ENCODE measurements at places on chromosomes 3 and 15.

DNA sequence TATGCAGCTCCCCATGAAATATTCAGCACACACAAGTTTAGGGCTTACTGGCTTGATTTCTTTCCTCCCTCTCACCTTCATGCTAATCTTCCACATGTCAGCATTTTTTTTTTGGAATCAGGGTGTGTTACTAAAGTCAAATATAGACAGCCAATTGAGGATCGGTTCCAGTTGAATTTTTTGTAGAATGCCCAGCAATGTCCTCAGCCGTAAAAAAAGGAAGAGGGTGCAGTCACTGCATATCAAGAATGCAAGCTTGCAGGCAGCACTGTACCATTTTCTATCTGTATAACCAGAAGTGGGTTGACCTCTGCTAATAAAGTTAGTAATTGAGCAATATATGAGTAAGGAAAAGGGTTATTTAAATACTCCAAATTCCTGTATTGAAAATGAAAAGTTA, 51.4 kb upstream of the CHMP2B start:
- peak; percentile 12 for DNase-seq

DNA sequence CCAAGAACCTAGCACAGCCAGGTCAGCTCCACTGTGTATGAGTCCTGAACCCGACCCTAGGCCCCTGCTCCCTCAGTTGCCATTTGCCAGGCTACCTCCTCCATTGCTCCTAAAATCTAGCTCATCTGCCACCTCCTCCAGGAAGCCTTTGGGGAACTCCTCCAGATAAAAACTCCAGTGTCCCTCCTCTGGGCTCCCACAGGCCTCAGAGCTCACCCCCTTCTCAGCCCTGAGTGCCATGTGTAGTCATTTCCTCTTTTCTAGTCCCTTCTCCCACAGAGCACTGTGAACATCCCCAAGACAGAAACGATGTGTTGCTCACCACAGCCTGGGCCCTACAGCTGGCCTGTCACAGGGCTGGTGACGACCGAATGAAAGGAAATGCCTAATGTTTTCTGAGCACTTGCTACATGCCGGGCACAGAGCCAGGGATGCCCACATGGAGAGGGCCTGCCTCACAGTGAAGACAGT, 61.0 kb downstream of the IQSEC1 start:
- DNase-seq = peak; percentile 37

DNA sequence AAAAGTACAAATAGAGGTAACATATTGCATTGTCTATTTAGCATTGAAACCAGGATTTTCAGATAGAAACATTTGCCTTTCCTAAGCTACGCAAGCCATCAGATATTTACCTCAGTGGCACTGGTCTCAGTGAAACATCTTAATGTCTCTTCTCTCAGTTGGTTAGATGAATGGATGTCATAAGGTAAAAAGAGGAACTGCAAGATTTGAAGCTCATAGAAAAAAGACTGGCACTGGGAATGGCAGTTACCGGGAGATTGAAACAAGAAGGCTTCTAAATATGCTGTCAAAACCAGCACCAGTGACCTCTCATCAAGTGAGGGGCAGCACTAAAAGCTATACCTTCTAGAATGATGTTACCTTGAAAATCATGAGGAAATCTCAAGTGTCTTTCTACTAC, 486.4 kb downstream of the FHIT start:
- no peak for DNase-seq

DNA sequence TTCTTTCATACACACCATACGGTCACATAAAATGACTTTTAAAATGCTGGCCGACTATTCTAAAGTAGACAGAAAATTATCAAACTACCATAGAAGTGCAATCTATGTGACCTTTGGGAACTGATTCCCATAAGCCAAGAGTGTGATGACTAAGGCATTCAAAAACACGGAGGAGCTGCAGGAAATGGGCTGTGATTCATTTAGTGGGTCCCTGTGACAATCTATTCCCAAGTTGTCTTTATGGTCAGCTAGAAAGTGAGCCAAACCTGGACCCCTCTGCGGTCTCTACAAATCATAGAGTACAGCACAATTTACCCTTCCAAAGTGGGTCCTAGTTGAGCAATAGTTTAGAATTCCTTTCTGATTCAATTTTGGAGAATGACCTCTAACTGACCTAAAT, 251.5 kb upstream of the CBLB start:
- no peak for DNase-seq

GRCh38 chr15:100261302-100262240, 80.2 kb downstream of the ADAMTS17 start:
- DNase-seq = no peak

DNA sequence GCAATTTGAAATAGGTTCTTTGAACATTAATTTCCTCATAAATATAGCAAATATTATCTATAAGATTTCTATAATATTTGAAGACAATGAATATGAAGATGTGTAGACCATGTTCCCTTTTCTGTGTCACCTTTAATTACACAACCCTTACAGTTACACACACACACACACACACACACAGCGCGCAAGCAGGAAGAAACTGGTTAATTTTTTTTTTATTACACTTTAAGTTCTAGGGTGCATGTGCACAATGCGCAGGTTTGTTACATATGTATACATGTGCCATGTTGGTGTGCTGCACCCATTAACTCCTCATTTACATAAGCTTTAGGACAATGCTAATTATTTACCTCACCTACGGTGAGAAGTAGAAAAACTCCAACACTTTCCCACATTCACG, 122.9 kb downstream of the TPRG1 start:
- DNase-seq = no peak

DNA sequence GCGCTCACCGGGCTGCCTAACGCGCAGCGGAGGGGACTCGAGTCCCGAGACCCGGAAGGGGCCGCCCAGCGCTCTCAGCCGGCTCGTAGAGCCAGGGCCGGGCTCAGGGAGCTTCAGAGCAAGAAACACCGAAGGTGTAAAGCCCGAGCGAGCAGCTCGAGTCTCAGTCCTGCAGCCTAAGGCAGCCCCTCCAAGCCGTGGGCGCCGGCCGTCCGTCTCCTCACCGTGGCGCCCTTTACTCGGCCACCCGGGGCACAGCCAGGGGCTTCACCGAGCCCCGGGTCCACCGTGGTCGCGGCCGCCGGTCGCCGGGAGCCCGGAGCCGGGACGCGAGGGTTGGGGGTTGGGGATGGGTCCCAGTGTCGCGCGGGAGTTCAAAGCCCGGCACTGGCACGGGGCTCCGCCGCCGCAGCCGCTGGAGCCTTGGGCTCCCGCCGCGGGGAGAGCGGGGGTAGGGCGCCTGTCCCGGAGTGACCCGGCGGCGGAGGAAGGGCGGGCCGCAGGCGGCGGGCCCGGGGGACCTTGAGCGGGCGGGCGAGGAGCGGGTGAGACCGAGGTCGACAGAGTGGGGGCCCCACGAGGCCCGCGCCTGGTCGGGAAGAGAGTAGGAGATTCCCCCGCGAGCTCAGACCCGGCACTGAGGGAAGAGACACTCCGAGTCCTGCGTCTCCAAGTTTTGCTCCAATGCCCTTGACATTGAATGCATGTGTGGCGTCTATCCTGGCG, 26.9 kb upstream of the THRB start:
- peak; percentile 82 for DNase-seq

DNA sequence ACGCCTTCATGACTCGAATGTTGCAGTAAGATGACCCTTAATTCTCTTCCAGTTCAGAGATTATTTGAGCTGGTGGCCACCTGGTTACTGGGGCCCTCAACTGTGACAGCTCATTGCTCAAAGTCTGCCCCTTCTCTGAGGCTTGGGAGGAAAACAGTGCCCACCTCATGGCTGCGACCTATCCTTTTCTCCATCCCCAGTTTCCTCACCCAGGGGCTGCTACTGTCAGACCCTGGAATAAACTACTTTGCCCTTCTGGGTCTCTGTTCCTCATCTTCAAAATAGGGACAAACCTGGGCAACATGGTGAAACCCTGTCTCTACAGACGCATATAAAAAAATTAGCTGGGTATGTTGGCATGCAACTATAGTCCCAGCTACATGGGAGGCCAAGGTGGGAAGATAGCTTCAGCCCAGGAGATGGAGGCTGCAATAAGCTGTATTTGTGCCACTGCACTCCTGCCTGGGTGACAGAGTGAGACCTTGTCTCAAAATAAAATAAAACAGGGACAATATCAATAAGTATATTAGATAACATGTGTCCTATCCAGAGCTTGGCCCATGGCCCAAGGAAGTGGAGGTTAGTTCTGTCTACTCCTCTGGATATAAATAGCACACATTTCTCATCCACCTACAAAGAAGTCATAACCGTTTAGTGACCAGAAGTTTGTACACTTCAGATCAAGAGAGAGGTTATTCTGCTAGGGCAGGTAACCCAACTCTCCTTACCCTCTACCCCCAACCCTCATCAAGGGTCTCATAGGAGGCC, 2.2 kb upstream of the RASL12 start:
- no peak for DNase-seq

DNA sequence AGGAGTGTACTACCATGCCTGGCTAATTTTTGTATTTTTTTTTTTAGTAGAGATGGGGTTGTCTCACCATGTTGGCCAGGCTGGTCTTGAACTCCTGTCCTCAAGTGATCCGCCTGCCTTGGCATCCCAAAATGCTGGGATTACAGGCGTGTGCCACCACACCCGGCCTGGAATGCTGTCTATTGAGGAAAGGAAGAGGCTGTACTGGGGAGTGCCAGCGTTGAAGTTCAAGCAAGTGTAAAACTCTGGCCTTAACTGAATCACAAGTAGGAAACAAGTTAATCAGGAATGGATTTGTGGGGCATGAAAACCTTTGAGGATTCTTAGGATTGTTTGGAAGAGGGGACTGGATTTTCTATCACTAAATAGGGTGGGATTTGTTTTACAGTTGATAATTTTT, 1.4 kb upstream of the SENP2 start:
- DNase-seq = no peak

DNA sequence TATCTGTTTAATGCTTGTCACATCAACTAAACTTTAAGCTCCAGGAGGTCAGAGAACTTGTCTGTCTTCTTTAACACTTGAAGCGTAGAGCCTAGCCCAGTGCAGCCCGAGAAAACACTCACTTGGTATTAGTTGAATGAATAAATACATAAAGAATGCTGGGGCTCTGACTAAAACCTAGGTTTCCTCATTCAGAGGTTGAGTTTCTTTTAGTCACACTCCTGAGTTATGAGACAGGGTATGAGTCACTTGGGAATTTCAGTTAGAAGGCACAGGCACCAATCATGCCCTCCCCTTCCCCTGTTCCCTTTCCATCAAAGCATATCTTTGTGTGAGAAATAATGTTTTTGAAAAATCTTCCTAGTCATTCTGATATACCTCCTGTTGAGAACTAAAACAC, 589.8 kb upstream of the DPPA4 start:
- DNase-seq = peak; percentile 84

GRCh38 chr3:195849322-195850074, 37.8 kb upstream of the MUC4 start:
- no peak for DNase-seq

- DNase-seq = no peak
These were observed 73.0 kb downstream of the SUMF1 start for GRCh38 chr3:4394048-4394447.

GRCh38 chr3:120864541-120864940, 43.5 kb upstream of the STXBP5L start:
- no peak for DNase-seq

- DNase-seq = no peak
These were observed 81.3 kb upstream of the ABI3BP start for GRCh38 chr3:101074518-101074917.

DNA sequence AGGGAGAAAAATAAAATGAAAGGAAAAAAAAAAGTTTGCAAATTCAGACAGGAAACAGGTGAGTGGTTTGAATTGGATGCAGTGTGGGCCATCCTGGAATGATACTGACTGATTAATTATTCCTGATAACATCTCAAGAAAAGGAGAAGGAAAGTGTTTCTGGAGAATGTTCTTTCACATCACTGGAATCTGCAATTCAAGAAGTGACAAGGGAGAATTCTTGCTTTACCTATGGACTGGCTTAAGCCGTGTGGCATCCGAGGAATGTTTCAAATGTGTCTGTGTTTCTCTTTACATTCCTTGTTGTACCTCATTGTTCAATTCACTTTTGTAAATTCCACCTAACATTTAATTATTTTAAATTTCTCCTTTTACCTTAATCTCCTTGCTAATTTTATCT, 465.0 kb downstream of the EPHB1 start:
- DNase-seq = no peak

GRCh38 chr3:119778176-119778575, 3.7 kb upstream of the NR1I2 start:
- DNase-seq = no peak

- DNase-seq = peak; percentile 11
These were observed 39.3 kb upstream of the SSR3 start for GRCh38 chr3:156594219-156594683.

DNA sequence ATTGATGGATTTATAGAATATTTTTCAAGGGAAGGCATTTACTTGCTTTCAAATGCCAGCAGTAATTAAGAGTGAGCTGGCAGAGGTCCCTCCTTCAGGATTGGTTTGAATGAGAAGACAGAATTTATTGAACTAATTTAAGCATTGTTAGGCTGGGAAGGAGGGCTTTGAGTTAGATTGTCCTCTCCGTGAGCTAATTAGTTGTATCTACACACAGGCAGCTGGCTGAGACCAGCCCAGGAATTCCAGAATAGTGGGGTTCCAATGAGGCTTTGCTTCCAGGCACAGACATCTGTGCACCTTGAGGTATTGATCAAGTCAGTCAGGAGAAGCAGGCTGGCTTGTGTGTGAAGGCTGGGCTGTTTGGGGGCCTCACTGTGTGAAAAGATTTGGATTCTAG, 124.0 kb upstream of the WNT5A start:
- no peak for DNase-seq

Measured in GM03348 (cell line).